ENCODE measurements at places on chromosomes 12 and 14.

DNA sequence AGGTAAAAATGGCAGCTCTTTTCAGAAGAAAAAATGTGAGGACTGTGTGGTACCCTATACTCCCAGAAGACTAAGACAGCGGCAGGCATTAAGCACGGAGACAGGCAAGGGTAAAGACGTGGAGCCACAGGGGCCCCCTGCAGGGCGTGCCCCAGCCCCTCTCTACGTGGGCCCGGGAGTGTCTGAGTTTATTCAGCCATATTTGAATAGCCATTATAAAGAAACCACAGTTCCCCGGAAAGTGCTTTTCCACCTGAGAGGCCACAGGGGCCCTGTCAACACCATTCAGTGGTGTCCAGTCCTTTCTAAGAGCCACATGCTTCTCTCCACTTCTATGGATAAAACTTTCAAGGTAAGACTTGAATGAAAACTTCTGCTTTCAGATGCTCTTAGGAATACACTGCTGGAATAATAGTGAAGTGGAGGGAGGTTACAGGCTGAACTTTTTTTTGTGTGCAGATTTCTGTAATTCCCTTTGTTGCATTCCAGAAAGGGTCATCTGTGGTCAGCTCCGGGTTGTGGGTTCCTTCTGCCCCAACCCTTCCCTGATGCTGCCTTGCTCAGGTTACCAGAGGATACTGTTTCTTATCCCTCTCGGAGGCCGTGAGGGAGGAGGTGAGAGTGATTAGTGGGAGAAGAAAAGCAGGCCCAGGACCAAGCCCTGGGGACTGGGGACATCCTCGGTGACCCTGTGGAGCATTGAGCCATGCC is 58.4 kb downstream of the SLC25A47 start:
- DNase-seq, result no peak

GRCh38 chr12:91361864-91362263 is 179.2 kb upstream of the DCN start:
- DNase-seq, result peak; percentile 43

- DNase-seq, result no peak
Observed at GRCh38 chr14:22835505-22835904, 880 bp upstream of the MMP14 start.

DNA sequence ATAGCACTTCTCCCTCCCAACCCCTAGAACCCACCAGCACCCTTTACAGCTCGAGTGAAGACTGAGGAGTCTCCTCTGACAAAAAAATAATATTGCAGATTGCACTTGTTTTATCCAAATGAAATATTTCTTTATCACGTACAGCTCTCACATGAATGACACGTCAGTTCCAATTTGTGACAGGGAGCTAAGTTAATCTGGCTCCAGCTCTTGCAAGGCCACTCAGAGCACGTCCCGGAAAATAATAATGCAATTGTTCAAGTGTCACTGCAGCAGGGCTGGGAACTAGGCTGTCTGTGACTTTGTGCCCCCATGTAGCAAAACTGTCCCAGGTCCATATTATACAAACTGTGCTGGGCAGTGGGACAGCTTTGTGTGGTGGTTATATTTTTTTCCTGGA is 539.6 kb downstream of the VRK1 start:
- DNase-seq, result no peak

GRCh38 chr12:85519163-85519562 is 239.1 kb downstream of the ALX1 start:
- no peak for DNase-seq

DNA sequence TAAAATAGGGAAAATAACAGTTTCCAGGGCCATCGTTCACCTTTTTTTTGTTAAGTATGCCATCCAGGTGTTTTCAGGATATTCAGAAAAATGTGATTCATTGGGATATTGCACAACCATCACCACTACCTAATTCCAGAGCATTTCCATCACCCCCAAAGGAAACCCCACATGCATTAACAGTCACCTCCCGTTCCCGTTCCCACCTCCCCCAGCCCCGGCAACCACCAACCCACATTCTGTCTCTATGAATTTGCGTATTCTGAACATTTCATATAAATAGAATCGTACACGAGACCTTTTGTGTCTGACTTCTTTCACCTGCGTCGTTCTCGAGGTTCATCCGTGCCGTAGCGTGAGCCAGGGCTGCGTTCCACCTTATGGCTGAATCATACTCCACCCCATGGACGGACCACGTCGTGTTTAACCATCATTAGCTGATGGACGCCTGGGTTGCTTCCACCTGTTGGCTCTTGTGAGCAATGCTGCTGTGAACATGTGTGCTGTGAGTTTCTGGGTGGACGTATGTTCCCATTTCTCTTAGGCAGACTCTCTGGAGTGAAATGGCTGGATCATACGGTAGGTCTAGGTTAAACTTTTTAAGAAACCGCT is 51.0 kb upstream of the NCOR2 start:
- DNase-seq, result no peak

- DNase-seq, result no peak
Observed at GRCh38 chr12:39116861-39117260, 211.5 kb upstream of the CPNE8 start.

DNA sequence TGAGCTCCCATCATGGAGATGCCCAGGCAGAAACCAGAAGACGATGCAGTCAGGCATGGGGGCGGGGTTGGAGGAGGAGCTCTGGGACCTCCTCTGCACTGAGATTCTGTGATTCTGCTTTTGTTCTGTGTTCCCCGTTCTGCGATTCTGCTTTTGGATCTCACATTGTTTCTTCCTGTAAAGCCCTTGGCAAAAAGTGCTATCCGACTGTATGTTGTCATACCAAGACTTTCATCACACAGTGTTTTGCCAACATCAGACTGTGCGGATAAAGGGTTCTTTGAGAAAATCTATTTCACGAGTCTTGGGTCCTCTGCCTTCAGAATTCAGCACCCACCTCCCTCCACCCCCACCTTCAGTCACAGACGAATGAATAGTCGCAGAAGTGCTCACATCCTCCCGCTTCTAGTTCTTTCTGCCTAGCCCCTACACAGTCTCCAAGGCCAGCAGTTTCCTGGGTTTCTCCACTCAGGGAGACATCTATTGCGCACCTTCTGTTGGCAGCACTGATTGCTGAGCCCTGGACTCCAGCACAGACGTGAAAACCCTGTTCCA is 24.7 kb upstream of the PWP1 start:
- no peak for DNase-seq

GRCh38 chr14:78927261-78927660 is 757.1 kb downstream of the NRXN3 start:
- DNase-seq, result no peak

DNA sequence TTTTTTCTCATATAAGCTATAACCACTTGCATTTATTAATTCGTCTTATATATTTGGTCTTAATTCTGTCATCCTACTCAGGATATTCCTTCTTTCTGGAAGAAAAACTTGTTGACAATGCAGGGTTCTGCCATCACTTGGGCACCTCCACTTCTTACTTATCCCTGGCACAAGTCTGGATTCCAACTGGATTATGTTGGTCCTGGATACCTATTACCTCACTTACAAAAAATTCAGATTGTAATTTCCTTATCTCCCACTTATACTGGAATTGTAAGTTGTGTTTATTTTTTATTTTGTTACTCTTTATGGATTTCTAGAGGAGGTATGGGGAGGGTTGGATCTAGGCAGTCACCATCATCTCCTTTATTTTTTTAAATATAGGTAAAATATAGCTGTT is 36.7 kb downstream of the LRRIQ1 start:
- no peak for DNase-seq

- DNase-seq, result no peak
Observed at GRCh38 chr12:117064596-117064995, 34.6 kb downstream of the TESC start.

- DNase-seq, result no peak
Observed at GRCh38 chr12:53218551-53219291, 11.7 kb upstream of the ITGB7 start.

- no peak for DNase-seq
Observed at GRCh38 chr12:76848132-76848531, 30.7 kb downstream of the CSRP2 start.

DNA sequence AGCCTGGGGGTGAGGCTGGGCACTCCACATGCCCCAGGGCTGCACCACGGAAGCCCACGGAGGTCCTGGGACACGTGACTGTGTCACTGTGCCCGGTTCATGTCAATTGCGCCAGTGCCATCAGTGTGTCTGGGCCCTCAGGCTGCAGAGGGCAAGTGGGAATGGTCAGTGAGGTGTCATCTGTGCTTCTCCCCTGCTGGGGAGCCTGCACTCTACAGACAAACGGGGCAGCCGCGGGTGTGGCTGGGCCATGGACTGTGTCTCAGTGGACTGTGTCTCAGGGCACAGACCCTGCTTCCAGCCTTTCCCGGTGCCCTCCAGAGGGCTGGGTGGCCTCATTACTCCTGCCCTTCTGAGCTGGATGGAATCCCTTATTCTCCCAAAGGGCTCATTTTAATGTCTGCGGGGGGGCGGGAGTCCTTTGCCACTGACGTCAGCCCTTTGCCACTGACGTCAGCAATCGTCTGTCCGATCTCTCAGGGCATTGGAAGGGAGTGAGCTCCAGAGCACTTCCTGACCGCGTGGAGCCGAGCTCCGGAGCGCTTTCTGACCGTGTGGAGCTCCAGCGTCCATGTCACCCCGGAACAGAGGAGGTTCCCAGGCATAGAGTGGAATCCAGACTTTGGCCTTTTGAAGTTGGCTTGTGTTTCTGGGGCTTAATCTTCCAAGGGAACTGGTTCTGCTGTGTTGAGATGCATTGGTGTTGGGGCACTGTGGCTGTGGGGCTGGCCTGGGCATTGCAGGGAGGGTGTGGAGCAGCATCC is 72.4 kb downstream of the ADGRD1 start:
- DNase-seq, result no peak

DNA sequence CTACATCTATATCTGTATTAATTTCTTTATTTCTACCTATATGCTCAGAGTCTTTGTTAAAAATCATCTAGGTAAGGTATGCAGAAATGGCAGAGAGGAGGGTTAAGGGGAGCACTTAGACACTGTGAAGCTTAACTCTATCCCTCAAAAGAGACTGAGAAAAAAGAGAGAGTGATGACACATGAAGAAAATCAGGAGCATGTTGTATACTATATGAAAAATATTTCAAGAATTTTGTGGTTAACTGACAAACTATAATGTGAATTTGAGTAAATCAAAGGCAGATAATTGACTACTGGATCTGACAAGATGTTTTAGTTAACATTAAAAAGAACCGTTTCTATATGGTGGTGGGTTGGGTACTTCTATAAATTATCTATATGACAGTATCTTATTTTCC is 1814.2 kb upstream of the SEL1L start:
- DNase-seq, result no peak

DNA sequence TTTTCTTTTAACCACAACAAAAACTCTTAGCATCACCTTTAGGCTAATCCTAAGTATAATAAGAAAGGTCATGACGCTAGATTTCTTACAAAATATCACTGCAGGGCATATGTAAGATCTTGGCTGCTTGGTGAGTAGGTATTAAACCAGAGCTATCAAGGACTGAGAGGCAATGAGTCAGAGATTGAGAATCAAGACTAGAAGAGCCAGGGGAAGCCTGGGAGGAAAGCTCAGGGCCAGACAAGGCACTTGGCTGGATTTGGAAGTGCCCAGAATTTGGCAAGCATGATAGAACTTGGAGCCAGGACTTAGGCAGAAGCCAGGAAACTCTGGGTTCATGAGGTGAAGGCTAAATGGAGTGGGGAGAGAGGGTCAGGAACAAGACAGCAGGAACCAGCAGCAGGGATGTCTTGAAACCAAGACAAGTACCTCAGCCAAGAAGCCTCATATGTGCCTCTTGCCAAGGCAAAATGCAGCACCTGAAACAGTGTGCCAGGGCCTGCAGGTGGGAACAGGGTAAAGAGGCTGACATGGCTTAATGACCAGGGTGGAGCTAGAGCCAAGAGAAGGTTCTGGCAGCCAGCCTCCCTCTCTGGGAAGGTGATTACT is 49.9 kb downstream of the PTHLH start:
- DNase-seq, result no peak

DNA sequence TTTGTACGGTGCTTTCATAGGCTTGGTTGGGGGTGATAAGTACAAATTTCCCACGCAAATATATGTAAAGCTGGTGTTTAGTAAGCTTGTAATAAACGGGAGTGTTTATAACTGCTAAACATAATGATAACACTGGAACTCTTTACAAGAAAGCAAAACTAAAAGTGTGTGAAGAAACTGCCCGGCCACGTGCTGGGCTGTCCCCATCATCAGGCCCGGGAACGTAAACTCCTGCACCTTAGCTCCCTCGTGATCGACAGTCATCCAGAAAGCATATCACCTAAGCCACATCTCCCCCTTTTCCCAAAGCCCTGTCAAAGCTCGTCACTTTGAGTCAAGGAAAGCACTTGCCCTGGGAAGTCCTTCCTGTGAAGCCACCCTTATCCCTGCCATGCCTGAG is 18.0 kb upstream of the PARP11 start:
- no peak for DNase-seq

DNA sequence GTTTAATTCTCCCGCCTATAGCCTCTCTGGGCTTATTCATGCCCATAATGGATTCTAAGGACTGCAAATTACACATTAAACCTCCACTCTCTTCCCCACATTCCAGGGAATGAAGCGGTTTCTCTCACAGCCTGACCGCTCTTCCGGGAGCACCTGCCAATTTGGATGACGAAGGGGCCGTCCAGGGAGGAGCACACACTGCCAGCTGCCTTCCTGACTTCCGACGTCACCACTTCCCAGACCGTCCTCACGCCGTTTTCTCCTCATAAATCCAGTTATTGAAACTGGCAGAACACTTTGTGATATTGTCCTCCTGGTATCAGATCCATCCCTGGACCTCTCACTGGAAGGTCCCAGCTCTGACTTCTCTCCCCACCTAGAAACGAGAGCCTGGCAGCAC is 87.6 kb downstream of the GCH1 start:
- DNase-seq, result no peak

- no peak for DNase-seq
Observed at GRCh38 chr14:52599974-52600373, 47.3 kb downstream of the GPR137C start.

GRCh38 chr14:67396381-67396970 is 15.5 kb downstream of the PLEK2 start:
- DNase-seq, result no peak

GRCh38 chr12:56151672-56152131 is 685 bp upstream of the MYL6B start:
- peak; percentile 70 for DNase-seq

GRCh38 chr12:108940138-108940537 is 60.2 kb downstream of the DAO start:
- no peak for DNase-seq

- no peak for DNase-seq
Observed at GRCh38 chr12:82299319-82300025, 58.7 kb downstream of the CCDC59 start.

DNA sequence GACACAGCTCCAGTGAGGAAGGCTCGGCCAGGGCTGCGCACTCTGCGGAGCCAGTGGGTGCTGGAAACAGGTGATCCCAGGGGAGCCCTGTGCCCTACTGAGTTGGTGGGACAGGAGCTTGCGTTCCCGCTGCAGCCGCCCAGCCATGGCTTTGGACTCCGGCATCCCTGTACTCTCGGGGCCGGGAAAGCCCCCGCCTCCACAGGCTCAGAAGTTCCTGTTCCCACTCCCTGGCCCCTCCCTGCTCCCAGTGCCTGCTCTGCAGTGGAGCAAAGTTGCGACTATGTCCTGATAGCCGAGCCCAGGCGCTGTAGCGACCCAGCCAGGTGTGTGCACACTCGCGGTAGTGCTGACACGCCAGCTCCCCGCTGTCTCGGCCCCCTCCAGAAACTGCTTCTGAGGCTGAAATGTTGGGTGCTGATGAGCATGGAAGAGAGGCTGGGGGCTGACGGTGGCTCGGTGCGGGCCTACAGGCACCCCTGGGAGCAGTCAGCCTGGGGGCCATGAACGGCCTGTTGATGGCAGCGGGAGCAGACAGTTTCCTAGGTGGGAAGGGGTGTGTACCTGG is 344.6 kb upstream of the MGAT4C start:
- DNase-seq, result no peak

All from CD4-positive, alpha-beta T cell treated with Interleukin-2 at 100 ng/mL for 4 hours (primary cell).